ENCODE measurements at places on chromosomes 1 and 21. TPM values are rescaled to one million over a fixed set of nuclear protein-coding genes. Genes with fewer than 3 reads are reported as not detected.

AQP10 gene
- not detected for total RNA-seq

- H3K4me3 ChIP-seq: no peak overlapping the region
- DNase-seq: no peak
- H3K36me3 ChIP-seq: no peaks in the 10 kb centered on the region
- no peak overlapping the region for H3K27ac ChIP-seq
These were observed 11.7 kb downstream of the ADPRS start for GRCh38 chr1:36100376-36100775.

- no peak overlapping the region for H3K27ac ChIP-seq
- H3K4me3 ChIP-seq: no peak overlapping the region
- H3K36me3 ChIP-seq: peaks cover 20% of the 10 kb centered on the region
- no peaks in the 10 kb centered on the region for H3K27me3 ChIP-seq
These were observed 39.8 kb downstream of the LHX4 start for GRCh38 chr1:180269645-180270529.

GRCh38 chr1:23627069-23627735 is 64.4 kb upstream of the RPL11 start:
- no peaks in the 10 kb centered on the region for H3K4me1 ChIP-seq
- no peaks in the 10 kb centered on the region for H3K27me3 ChIP-seq
- no peaks in the 10 kb centered on the region for H3K36me3 ChIP-seq
- H3K4me3 ChIP-seq: no peak overlapping the region
- H3K27ac ChIP-seq: no peak overlapping the region

DNA sequence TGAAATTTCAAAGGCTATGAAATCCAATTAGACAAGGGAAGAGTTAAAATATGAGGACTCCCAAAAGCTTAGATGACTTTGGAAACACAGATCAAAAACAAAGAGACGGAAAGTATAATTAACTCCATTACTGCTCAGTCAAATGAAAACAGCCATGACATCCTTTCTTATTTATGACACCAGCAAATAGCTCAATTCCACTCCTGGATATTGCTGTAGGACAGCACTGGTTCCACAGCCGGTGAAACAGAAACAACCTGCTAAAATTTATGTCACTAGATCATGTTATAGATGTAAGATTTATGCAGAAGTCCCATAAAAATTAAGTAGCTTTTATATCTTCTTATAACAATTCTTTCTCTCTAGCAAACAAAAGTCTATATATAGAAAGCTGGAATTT is 65.6 kb upstream of the RRP15 start:
- no peaks in the 10 kb centered on the region for H3K36me3 ChIP-seq
- DNase-seq: no peak
- no peak overlapping the region for H3K27ac ChIP-seq
- H3K4me3 ChIP-seq: no peak overlapping the region

GRCh38 chr1:79845936-79846335 is 839.4 kb upstream of the ADGRL4 start:
- no peak overlapping the region for H3K27ac ChIP-seq
- H3K4me3 ChIP-seq: no peak overlapping the region
- no peaks in the 10 kb centered on the region for H3K27me3 ChIP-seq
- H3K36me3 ChIP-seq: no peaks in the 10 kb centered on the region

GRCh38 chr1:16174261-16174868 is 18.5 kb upstream of the EPHA2 start:
- no peak for DNase-seq
- peaks cover 37% of the 10 kb centered on the region for H3K4me1 ChIP-seq
- no peaks in the 10 kb centered on the region for H3K36me3 ChIP-seq
- peak overlapping the region; percentile 83 for H3K27ac ChIP-seq
- H3K27me3 ChIP-seq: no peaks in the 10 kb centered on the region
- no peak overlapping the region for H3K4me3 ChIP-seq

DNA sequence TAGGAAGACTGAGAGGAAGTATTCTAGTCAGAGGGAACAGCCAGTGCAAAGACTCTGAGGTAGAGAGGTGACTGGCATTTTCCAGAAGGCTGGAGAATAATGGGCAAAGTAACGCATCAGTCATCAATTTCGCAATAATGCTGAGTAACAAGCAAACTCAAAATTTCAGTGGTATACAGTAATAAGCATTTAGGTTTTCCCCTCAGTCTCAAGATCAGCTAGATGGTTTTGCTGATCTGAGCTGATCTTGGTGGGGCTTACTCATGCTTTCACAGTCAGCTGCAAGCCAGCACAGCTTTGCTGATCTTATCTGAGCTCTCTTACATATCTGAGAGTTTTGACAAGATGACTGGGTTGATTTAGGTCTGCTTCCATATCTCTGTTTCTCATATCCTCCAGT is 108.7 kb downstream of the TSEN15 start:
- H3K4me3 ChIP-seq: no peak overlapping the region
- DNase-seq: peak; percentile 17
- no peaks in the 10 kb centered on the region for H3K36me3 ChIP-seq
- no peaks in the 10 kb centered on the region for H3K27me3 ChIP-seq
- no peak overlapping the region for H3K27ac ChIP-seq

GRCh38 chr1:119275145-119276134 is 93.1 kb upstream of the HAO2 start:
- DNase-seq: no peak
- H3K27me3 ChIP-seq: no peaks in the 10 kb centered on the region
- H3K4me3 ChIP-seq: no peak overlapping the region
- no peak overlapping the region for H3K27ac ChIP-seq
- no peaks in the 10 kb centered on the region for H3K4me1 ChIP-seq
- H3K36me3 ChIP-seq: no peaks in the 10 kb centered on the region

MCOLN3 gene
- 2.1 TPM for total RNA-seq

DNA sequence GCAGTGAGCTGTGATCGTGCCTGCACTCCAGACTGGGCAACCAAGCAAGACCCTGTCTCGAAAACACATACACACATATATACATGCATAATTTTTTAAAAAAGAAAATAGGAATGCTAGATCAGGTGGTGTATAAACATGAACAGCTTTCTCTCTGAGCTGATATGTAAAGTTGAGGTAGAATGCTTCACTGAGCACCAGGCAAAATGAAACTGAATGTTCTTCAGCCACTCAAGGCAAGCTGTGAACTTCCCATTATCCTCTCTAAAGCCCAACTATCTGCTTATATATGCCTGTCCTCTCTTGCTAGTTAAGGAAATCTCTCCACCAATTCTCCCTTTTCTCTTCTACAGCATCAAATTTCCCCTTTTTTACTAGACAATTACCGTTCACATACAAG is 93.0 kb downstream of the NUF2 start:
- H3K4me1 ChIP-seq: no peaks in the 10 kb centered on the region
- H3K36me3 ChIP-seq: no peaks in the 10 kb centered on the region
- no peaks in the 10 kb centered on the region for H3K27me3 ChIP-seq

DNA sequence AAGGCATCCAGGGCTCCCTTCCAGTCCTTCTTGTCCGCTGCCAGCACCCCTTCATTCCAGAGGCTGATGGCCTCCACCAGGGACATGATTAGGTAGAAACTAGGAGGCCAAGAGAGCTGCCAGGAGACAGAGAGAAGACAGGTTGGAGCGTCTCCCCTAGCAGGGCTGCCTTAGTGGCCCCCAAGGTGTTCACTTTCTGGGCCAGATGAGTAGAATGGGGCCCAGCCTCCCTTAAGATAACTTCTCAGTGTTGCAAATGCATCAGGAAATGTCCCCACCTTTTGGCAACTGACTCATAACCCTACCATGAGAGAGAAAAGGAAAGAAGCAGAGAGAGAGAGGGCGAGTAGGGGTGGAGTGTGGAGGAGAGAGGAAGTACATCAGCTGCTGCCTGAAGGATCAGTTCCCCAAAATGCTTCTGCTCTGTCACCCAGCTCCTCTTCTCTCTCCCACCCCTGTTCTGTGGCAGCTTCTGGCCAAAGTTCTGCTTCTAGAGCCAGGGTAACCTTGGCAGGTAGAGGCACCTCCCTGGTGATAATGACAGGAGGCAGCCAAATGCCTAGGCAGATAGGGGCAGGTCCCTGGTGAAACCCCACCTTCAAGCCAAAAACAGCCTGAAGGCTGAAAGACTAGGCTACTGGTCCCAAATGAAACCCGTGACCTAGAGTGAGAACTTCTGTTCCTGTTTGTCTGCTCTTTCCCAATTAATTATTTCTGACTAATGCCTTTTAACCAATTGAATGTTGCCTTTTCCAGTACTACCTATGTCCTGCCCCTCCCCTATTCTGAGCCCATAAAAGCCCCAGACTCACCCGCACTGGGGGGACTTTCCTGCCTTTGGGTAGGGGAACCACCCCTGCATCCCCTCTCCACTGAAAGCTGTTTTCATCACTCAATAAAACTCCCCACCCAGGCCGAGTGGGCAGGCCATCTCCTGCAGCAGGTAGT is at the start of gene NCF2:
TSS of gene NCF2 (minus strand) at position 216 of the 948 bp plus-strand sequence. CDS start at position 86, 130 bp downstream.
- H3K36me3 ChIP-seq: no peaks in the 10 kb centered on the region
- H3K27ac ChIP-seq: peak within 1 kb of the TSS; percentile 55
- no peaks in the 10 kb centered on the region for H3K4me1 ChIP-seq
- no peaks in the 10 kb centered on the region for H3K27me3 ChIP-seq
- no peak for DNase-seq

- no peaks in the 10 kb centered on the region for H3K4me1 ChIP-seq
- no peak overlapping the region for H3K27ac ChIP-seq
- H3K27me3 ChIP-seq: no peaks in the 10 kb centered on the region
- no peaks in the 10 kb centered on the region for H3K36me3 ChIP-seq
- DNase-seq: no peak
These were observed 135.9 kb upstream of the CHRM3 start for GRCh38 chr1:239250353-239251035.

RAB25 gene
- total RNA-seq: not detected

DNA sequence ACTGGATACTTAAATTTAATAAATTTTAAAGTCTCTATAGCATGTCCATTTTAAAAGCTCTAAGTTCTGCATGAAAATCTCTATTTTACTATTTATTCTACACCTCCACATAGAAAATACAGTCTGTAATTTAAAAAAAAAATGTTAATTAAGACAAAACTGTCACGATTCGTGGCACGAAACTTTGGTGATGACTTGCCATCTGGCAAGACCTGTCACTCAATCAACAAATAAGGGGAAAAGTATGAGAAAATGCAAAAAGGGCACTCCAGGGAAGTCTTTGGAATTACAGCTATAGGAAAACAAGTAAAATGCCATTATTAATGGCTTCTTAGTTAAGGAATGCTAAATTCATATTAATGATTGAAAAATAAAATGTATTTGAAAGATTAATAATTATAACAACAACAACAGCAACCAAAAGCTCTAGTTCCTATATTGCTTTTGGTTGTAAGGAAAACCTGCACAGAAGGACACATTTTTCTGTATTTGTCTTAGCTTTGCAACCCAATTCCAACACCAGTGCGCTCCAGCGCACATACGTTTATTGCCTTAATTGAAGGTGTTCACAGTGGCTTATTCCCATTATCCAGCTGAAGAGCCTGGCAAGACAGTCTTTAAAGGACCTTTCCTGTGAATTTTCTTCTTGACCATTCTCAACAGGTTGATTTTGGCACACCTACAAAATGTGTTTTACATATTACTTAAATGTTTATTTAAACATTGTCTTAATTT is 107.8 kb downstream of the PLPPR5 start:
- no peak for DNase-seq
- no peaks in the 10 kb centered on the region for H3K36me3 ChIP-seq
- no peaks in the 10 kb centered on the region for H3K27me3 ChIP-seq
- H3K4me3 ChIP-seq: no peak overlapping the region

DNA sequence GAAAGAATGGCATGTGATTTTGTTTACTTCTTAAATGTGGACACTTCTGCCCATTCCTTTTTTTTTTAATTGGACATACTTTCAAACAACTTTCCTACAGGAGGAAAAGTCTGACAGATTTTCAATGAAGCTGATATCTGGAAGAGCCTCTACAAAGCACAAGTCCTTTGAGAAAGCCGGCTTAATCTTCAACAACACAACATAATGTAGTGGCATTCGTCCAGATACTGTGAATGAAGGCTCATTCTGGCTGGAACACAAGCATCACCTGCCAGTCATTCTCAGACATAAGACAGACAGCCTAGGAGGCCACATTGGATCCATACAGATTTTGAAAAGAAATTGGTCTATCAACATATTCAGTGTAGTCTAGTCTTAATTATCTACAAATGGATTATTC is 4.9 kb downstream of the OTUD7B start:
- H3K27ac ChIP-seq: no peak overlapping the region
- peaks cover 17% of the 10 kb centered on the region for H3K36me3 ChIP-seq
- no peaks in the 10 kb centered on the region for H3K27me3 ChIP-seq
- H3K4me3 ChIP-seq: no peak overlapping the region

GRCh38 chr1:160104486-160104885 is 6.1 kb upstream of the IGSF8 start:
- DNase-seq: no peak
- no peaks in the 10 kb centered on the region for H3K36me3 ChIP-seq
- no peaks in the 10 kb centered on the region for H3K27me3 ChIP-seq
- H3K27ac ChIP-seq: peak overlapping the region; percentile 97

DNA sequence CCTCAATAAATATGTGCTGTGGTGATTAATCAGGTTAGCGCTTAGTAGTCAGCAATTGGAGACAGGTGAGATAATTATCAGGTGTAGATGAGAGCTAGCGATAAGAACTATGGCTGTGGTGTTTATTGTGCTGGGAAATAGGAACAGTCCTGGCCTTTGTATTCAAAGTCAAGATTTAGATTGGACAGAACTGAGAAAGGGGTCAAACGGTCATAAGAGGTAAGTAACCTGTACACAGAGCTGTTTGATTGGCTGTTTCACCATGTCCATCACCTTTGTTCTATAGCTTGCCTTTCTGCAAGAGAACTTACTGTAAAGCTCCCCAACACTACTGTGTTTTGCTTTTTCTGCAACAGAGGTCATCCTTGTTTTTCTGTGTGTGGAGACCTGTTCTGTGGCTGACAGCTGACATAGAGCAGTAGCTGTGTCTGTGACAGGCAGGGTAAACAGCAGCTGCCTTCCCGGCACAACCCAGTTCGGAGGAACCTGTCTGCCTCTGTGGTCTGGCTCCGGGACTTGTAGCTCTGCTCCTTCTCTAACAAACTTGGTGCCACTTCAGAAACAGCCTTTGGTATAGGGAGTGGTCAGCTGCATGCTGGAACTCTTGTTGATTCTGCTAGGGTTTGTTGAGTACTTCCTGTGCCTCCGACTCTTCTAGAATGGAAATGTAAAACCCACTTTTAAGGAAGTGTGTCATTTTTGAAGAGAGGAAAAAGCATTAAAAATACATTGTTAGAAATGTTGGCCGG is 21.1 kb upstream of the CDC42 start:
- no peak overlapping the region for H3K27ac ChIP-seq
- H3K4me3 ChIP-seq: no peak overlapping the region
- DNase-seq: no peak
- H3K4me1 ChIP-seq: peaks cover 14% of the 10 kb centered on the region
- peaks cover 5% of the 10 kb centered on the region for H3K36me3 ChIP-seq

ANGPTL3 gene
- total RNA-seq: not detected

GRCh38 chr1:246181241-246181640 is 325.8 kb downstream of the SMYD3 start:
- H3K27me3 ChIP-seq: no peaks in the 10 kb centered on the region
- H3K27ac ChIP-seq: no peak overlapping the region
- H3K4me3 ChIP-seq: no peak overlapping the region
- no peak for DNase-seq
- H3K36me3 ChIP-seq: no peaks in the 10 kb centered on the region

GRCh38 chr21:45525910-45526306 is 16.3 kb downstream of the SLC19A1 start:
- no peak for DNase-seq
- H3K36me3 ChIP-seq: peaks cover 28% of the 10 kb centered on the region
- no peaks in the 10 kb centered on the region for H3K27me3 ChIP-seq
- H3K27ac ChIP-seq: no peak overlapping the region
